K562 (cell line): ENCODE measurements at places on chromosomes 12 and 14. TPM values are rescaled to one million over a fixed set of nuclear protein-coding genes. Genes with fewer than 3 reads are reported as not detected.

The TPH2 gene
- total RNA-seq = not detected in 2 replicates

DNA sequence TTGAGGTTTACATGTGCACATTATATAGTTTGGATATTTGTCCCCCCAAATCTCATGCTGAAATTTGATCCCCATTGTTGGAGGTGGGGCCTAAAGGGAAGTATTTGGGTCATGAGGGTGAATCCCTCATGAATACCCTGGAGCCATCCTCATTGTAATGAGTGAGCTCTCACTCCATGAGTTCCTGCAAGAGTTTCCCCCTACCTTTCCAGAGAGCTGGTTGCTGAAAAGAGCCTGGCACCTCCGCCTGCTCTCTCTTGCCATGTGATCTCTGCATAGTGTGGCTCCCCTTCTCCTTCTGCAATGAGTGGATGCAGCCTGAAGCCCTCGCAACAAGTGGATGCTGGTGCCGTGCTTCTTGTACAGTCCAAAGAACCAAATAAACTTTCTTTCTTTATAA, 234.3 kb upstream of the DIO2 start:
- H3K4me1 ChIP-seq = no peaks in the 10 kb centered on the region
- no peak overlapping the region for H3K4me3 ChIP-seq
- H3K36me3 ChIP-seq = no peaks in the 10 kb centered on the region
- H3K27me3 ChIP-seq = no peaks in the 10 kb centered on the region

- H3K4me1 ChIP-seq = no peaks in the 10 kb centered on the region
- no peak overlapping the region for H3K27ac ChIP-seq
- no peaks in the 10 kb centered on the region for H3K36me3 ChIP-seq
- no peak overlapping the region for H3K4me3 ChIP-seq
Observed at GRCh38 chr14:65223636-65224035, 121.3 kb upstream of the MAX start.

GRCh38 chr12:86748894-86749293, 492.7 kb upstream of the MGAT4C start:
- no peaks in the 10 kb centered on the region for H3K27me3 ChIP-seq
- no peak for DNase-seq
- no peaks in the 10 kb centered on the region for H3K4me1 ChIP-seq
- no peaks in the 10 kb centered on the region for H3K36me3 ChIP-seq

GRCh38 chr12:21910657-21911056, 30.6 kb downstream of the ABCC9 start:
- H3K27ac ChIP-seq = no peak overlapping the region
- DNase-seq = no peak
- H3K4me3 ChIP-seq = no peak overlapping the region
- no peaks in the 10 kb centered on the region for H3K27me3 ChIP-seq
- no peaks in the 10 kb centered on the region for H3K4me1 ChIP-seq
